Adipose tissue (tissue), 3 donors: ENCODE measurements at places on chromosomes 7 and 10. TPM values are rescaled to one million over a fixed set of nuclear protein-coding genes. Genes with fewer than 3 reads are reported as not detected.

TUBAL3 gene
- polyA plus RNA-seq = 0.04 TPM

UCN3 gene
- polyA plus RNA-seq = not detected

CPED1 gene
- 15.1 TPM for polyA plus RNA-seq

PDE6C gene
- not detected for polyA plus RNA-seq

C10orf62 gene
- not detected for polyA plus RNA-seq

MYH16 gene
- not detected for polyA plus RNA-seq
